Ascending aorta (tissue), 2 donors: ENCODE measurements at places on chromosomes 1 and 21.
A peak's percentile ranks its signal among the peaks of the same experiment; 100 is the strongest.

- peak overlapping the region; percentile 34 for H3K27ac ChIP-seq
- no peaks in the 10 kb centered on the region for H3K4me1 ChIP-seq
- H3K27me3 ChIP-seq = no peaks in the 10 kb centered on the region
- H3K4me3 ChIP-seq = no peak overlapping the region
Observed at GRCh38 chr21:46130831-46131587, 24.4 kb downstream of the FTCD start.

DNA sequence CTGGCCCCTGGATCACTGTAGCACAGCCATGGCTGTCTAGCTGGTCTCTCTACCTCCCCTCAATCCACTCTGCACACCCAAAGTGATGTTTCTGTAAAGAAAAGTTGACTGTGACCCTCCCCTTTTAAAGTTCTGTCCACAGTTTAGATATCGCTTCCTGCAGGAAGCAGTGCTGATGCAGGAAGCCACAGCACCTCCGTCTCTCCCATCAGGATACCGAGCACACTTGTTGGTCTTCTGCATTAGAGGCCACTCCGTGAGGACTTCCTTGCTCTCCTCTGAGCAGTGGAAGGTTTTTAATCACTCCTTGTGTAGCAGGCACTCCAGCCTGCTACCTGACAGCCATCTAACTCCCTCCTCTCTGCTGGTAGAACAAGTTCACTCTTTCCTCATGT, 69.5 kb downstream of the GADD45A start:
- H3K36me3 ChIP-seq = no peaks in the 10 kb centered on the region
- peaks cover 11% of the 10 kb centered on the region for H3K4me1 ChIP-seq
- H3K27ac ChIP-seq = peak overlapping the region; percentile 42
- H3K4me3 ChIP-seq = no peak overlapping the region

GRCh38 chr1:18603212-18603852, 27.3 kb upstream of the PAX7 start:
- H3K4me1 ChIP-seq = no peaks in the 10 kb centered on the region
- no peaks in the 10 kb centered on the region for H3K36me3 ChIP-seq
- no peak overlapping the region for H3K27ac ChIP-seq
- H3K4me3 ChIP-seq = no peak overlapping the region
- no peak for DNase-seq

DNA sequence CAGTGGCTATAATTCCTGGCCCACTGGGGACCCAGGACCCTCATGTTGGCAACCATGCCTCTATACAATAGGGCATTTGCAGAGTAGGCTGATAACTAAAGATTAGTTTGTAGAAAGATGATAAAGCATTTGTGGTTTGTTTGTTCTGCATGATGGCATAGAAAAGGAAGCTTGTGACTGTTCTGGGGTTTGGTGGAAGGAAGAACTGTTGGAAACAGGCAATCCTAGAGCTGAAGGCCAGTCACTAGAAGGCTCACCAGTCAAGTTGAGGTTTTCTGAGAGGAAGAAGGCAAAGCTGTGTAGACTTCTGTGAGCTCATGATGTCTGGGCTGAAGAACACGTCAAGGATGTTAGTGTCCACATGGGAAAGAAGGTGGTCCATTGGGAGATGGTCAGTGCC, 140.3 kb upstream of the VANGL1 start:
- H3K4me1 ChIP-seq = no peaks in the 10 kb centered on the region
- H3K36me3 ChIP-seq = no peaks in the 10 kb centered on the region
- DNase-seq = no peak
- H3K27me3 ChIP-seq = no peaks in the 10 kb centered on the region

DNA sequence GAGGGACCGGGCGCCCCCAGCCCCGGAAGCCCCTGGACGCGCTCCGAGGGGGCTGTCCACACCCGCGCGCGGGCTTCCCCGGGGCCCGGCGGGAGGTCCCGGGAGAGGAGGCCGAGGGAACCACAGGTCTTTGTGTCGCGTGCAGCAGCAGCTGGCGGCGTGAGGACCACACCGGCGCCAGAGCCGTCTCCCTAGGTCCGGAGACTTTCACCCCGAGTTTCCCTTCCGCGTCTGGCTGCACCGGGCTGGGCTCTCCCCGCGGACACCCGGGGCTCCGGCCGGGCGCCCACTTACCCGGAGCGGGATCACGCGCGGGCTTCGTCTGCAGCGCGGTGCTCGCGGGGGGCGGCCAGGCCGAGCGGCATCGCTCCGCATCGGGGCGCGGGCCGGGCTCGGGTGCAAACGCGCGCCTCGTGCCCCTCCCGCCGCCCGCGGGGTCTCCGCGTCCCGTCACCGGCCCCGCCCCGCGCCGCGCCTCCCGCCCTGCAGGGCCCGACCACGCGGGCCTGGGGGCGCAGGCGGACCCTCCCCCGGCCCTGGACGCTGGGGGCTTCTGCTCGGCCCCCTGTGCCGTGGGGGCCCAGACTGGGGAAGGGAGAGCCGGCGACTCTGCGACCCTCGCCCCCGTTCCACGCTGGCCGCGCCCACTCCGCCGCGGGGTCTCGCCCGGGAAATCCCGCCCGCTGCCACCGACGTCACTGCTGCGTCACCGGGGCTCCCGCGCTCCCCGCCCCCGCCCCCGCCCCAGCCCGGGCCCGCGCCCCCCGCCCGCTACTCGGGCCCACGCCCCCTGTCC, at the start of gene GNG4:
Gene GNG4, minus strand, starts transcription at position 417 of the 796 bp plus-strand sequence. CDS start 65,946 bp downstream, outside the sequence.
- no peaks in the 10 kb centered on the region for H3K36me3 ChIP-seq
- DNase-seq = no peak
- H3K27ac ChIP-seq = no peak within 1 kb of the TSS

- H3K4me1 ChIP-seq = no peaks in the 10 kb centered on the region
- no peak overlapping the region for H3K27ac ChIP-seq
- no peaks in the 10 kb centered on the region for H3K27me3 ChIP-seq
Observed at GRCh38 chr1:198387587-198387986, 152.9 kb downstream of the ATP6V1G3 start.

DNA sequence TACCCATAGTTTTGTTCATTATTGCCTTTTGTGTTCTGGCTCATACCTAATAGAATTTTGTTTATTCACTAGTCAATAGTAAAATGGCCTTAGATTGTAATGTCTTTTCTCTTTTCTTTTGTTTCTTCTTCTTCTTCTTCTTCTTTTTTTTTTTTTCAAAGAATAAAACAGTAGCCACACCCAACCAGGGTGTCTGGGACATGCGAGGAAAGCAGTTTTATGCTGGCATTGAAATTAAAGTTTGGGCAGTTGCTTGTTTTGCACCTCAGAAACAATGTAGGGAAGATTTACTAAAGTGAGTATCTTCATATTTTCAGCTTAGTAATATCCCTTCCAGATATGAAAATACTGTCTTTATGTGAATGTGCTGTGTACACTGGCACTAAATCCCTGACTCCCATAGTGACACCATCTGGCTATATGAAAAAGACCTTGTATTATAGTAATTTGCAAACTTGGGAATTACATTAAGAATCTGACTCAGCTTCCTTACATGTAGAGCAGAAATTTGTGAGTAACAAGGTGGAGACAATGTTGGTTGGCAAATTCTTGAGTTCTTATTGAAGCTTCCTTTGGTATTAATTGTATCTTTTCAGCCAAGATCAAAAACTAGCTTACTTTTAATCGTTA, 24.6 kb downstream of the AGO4 start:
- H3K36me3 ChIP-seq = peaks cover 65% of the 10 kb centered on the region
- no peak for DNase-seq
- H3K4me1 ChIP-seq = no peaks in the 10 kb centered on the region

DNA sequence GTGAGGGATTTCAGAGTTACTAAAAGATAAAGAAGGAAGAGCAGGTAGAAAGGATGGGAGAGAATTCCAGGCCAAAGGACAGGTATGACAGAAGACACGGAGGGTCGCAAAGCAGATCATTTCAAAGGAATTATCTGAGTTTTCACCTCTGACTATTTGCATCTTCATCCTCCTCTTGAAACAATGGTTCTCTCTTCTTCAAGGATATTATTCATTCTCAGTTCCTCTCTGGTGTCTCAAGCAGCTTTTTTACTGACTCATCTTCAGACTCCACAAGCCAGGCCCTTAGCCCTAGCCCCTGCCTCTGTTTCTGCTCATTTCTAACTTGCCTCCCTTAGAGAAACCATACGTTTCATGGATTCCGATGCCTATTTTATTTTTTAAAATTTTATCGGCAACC, 15.0 kb downstream of the DDX59 start:
- H3K36me3 ChIP-seq = peaks cover 41% of the 10 kb centered on the region
- no peaks in the 10 kb centered on the region for H3K27me3 ChIP-seq
